ENCODE measurements at places on chromosomes 4 and X.

GRCh38 chr4:109383823-109384222 is 49.8 kb upstream of the SEC24B start:
- no peak for DNase-seq

DNA sequence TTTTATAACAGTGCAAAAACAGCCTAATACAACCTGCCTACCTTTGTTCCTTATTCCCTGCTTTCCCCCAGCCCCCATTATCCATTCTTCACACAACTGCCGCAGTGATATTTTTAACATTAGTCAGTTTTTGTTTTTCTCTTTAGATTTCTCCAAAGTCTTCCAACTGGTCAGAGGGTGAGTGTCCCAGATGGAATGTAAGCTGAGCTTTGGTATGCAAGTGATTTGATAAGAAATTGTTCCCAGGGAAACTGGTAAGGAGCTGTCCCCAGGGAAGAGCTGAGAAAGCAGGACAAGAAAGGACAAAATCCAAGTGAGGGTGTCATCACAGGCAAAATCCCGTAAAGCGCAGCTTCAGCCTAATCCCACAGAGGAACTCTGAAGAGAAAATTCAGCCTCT is 475.5 kb upstream of the ADGRL3 start:
- DNase-seq: no peak

DNA sequence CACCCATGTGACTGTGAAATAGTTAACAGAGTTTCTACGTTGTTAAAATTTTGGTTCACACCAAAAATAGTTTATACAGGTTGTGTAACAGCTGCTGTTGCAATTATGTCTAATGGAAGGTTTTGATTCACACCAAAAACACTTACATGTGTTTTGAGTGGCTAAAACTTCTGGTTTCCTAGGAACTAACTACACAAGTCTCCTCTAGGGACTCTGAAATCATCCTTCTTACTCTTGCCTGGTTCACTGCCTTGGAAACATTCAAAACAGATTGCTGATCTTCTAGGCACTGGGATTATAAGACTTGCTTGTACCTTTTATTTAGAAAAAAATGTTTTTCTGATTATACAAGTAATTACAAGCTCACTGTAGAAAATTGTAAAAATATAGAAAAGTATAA is 14.9 kb upstream of the MORC4 start:
- DNase-seq: no peak

- no peak for DNase-seq
Measured at GRCh38 chr4:52096048-52096447, 44.9 kb downstream of the SPATA18 start.

DNA sequence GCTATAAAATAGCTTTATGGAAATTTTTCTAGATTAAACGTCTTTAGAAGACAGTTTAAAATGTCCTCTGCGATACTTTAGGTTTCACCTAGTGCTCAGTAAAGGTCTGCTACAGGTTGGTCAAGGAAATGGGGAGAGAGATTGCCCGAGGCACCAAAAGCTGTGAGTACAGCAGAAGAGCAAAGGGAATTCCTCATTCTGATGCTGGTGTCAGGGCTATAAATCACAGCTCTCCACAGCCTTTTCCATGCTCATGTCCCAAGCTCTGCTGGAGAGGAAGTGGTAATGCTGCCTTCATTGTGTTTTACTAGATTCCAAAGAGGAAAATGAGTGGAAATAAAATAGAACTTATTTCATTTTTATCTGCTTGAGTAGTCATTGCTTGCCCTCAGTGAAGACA is 2060.4 kb downstream of the ARAP2 start:
- no peak for DNase-seq

DNA sequence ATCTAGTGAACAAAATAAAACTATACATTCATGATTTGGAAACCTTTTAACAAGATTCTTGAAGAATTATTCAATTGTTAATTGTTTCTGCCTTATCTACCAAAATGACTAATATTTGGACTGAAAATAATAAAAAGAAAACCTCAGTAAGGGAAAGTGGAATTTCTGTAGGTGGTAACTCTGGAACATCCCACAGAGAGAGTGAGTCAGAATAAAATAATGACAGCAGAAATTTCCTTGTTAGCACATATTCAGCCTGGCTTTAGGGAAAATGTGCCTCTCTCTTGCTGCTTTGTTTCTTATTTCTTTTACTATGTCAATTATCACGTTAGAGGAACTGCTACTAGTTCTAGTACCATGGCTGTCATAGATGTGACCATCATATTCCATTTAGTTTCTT is 421.5 kb upstream of the GNPDA2 start:
- no peak for DNase-seq

DNA sequence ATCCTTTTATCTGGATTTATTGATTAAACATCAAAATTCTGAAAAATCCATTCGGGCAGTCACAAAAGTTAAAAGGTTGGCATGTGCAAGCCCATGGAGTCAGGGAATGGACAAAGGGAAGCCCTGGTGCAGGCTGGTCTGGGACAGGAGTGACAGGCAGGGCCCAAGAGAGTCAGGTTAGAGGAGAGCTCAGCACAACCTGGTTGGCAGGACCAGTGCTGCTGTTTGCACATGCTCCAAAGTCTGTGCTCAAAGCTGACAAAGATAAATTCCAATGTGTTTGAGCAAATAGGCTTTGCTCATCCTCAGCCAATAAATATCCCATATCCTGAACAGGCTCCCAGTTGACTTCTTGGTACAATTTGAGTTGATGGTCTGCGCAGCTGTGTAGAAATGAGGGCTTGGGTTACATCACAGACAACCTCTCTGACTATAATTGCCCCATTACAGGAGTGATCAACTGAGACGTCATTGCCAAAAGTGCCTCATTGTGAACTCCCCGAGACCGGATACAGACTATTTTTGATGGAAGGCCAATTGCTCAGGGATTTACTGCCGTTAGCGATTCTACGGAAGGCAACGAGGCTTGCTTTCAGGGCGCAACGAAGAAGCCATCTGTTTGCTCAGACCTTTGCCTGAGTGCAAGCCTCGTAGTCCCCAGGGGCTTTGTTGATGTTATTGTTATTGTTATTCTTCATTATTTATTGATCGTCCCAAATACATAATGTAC is 1008.1 kb upstream of the TENM3 start:
- no peak for DNase-seq

GRCh38 chrX:47078129-47079043 is at the start of gene RGN:
Gene RGN, plus strand, starts transcription at chrX:47078443. Its CDS starts 2,702 bp downstream, at chrX:47081145.
- DNase-seq: no peak
